ENCODE measurements at places on chromosomes 3 and 15.

DNA sequence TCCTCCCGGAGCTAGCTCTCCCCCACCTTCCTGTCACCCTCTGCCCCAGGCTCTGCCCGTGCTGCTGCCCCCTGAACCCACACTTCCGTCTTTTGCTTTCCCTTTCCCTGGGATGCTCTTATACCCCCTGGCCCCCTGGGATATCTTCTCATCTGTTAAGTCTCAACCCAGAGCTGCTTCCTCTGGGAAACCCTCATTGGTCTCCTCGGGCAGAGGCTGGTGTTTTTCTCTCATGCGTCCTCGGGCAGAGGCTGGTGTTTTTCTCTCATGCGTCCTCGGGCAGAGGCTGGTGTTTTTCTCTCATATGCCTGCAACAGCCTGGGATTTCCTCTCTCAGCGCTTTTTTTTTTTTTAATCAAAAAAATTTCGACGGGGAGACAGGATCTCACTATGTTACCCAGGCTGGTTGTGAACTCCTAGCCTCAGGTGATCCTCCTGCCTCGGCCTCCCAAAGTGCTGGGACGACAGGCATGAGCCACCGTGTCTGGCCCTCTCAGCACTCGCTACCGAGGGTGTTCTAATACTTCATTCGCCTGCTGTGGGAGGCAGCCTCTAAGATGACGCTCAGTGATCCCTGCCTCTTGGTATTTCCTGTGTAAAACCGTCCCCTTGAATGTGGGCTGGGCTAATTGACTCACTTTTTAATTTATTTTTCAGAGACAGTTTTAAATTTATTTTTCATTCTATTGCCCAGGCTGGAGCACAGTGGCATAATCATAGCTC is 62.7 kb upstream of the TFRC start:
- DNase-seq, result no peak

- DNase-seq, result no peak
These were observed 11.5 kb downstream of the THAP10 start for GRCh38 chr15:70880781-70881180.

DNA sequence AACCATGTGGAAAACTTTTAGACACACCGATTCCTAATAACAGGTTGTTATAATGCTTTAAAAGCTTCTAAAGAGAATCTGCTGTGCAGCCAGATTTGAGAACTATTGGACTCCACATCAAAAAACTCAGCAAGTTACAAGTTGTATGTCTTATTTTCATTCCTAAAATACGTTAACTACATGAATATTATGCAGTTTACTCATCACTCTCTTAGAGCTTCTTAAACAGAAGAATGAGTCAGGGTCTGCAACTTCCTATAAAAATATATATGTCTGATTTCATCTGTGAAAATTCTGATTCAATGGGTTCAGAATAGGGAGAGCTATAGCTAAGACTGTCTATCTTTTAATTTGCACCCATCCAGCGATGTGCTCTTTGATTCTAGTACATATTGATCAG is 244.2 kb upstream of the EPHA3 start:
- no peak for DNase-seq

- peak; percentile 69 for DNase-seq
These were observed 81.7 kb downstream of the WNT5A start for GRCh38 chr3:55405436-55405835.

All from WERI-Rb-1 (cell line).